ENCODE measurements at places on chromosomes 6 and 20.
A peak's percentile ranks its signal among the peaks of the same experiment; 100 is the strongest.

DNA sequence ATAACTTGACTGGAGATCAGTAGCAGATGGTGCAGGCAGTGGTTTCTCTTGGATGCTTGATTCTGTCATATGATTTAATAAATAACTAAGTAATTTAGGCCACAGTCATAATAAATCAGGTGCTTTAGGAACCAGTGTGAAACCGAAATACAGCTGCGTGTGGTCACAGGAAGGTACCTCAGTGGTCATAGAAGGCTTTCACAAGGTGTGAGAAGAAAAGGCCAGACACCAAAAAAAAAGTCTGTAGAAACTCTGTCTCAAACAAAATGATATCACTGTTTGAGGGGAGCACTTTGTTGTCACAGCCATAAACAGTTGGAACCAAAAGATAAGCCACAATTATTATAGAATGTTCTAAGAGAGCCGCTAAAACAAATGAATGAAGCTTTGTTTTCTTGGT lies 56.5 kb downstream of the ARMC2 start:
- no peak for DNase-seq

DNA sequence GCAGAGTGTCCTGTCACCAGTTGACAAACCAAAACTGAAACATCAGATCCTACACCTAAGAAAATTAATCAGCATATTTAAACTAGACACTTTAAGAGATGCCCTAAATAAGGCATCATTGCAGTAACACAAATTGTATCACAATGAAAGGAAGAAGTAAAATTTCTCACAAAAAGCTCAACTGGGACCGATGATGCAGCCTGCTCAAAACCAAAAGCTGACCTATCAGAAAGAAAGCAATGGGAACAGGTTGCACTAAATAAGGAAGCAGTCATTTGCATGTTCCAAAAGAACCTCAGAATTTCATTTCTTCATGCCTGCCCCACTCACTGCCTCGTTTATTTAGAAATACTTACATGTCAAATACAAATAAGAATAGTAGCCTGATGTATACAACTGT lies 12.1 kb downstream of the HIVEP2 start:
- no peak for DNase-seq

- DNase-seq, result no peak
Observed at GRCh38 chr20:47990507-47991150, 205.3 kb upstream of the SULF2 start.

DNA sequence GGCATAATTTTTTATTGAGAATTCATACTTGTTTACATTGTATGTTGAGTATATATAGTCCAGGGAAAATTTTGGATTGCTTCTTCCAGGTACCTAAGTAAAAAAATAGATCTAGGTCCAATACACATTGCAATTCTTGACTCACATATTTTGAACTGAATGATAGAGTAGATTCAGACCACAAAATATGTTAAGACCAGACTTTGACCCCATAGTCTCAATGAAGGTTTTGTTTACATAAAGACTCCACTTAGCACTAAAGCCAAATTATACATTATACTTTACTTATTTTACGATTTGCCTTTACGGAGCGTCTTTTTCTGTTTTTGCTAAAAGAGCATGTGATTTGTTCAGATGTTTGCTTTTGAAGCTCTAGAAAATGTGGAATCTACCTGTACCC lies 144.1 kb upstream of the PTCHD4 start:
- DNase-seq, result no peak

DNA sequence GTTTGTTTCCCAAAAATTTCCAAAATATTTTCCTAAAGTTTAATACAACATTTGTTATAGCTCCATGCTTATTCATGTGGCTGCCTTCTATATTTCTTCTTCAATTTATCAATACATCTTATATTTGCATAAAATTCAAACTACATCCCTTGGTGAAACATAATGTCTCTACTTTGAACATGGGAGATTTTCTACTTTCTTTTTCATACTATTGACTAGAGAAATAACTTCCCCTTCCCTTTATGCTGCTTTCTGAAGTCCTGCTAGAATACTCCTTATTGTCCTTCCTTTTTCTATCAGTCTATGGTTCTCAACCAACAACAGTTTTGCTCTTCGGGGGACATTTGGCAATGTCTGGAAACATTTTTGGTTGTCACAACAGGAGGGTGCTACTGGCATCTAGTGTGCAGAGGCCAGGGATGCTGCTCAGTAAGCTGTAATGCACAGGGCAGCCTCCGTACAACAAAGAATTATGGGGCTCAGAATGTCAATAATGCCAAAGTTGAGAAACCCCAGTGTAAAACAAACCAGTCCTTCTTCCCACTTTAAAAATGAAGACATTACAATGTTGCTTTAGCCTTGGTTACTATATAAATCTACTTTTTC lies 29.9 kb downstream of the MKKS start:
- DNase-seq, result no peak

- DNase-seq, result no peak
Observed at GRCh38 chr6:42909835-42910234, 6.0 kb upstream of the PTCRA start.

GRCh38 chr6:131336596-131336995 lies 201.3 kb downstream of the AKAP7 start:
- no peak for DNase-seq

DNA sequence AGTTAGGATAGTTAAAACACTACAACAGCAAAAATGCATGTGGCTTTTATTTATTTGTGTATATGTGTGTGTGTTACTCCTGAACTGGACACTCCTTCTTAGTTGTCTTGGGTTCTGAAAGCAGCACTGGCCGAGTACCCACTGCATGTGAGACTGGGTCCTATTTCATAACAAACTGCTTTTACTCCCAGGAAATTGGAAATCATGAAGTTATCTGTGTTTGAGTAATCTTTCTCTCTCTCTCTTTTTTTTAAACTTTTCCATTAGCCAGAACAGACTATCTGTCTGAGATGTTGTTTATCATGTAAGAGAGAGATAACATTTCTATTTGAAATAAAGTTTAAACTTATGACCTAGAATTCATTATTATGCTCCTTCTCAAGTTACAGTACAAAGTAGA lies 110.4 kb downstream of the LIN28B start:
- no peak for DNase-seq

GRCh38 chr20:37917461-37917860 lies 14.5 kb downstream of the VSTM2L start:
- DNase-seq, result peak; percentile 82

- DNase-seq, result no peak
Observed at GRCh38 chr6:163422550-163422949, 8.0 kb downstream of the QKI start.

GRCh38 chr20:32780749-32781655 lies 18.8 kb downstream of the DNMT3B start:
- peak; percentile 67 for DNase-seq
